ENCODE measurements at places on chromosomes 11 and 22. TPM values are rescaled to one million over a fixed set of nuclear protein-coding genes. Genes with fewer than 3 reads are reported as not detected.

The GLB1L3 gene
- polyA plus RNA-seq: 0.10 TPM

GRCh38 chr11:70485326-70486025 is 87.1 kb downstream of the CTTN start:
- no peaks in the 10 kb centered on the region for H3K27me3 ChIP-seq
- H3K4me1 ChIP-seq: no peaks in the 10 kb centered on the region
- no peak for DNase-seq
- H3K27ac ChIP-seq: no peak overlapping the region
- no peak overlapping the region for H3K4me3 ChIP-seq
- no peaks in the 10 kb centered on the region for H3K36me3 ChIP-seq

DNA sequence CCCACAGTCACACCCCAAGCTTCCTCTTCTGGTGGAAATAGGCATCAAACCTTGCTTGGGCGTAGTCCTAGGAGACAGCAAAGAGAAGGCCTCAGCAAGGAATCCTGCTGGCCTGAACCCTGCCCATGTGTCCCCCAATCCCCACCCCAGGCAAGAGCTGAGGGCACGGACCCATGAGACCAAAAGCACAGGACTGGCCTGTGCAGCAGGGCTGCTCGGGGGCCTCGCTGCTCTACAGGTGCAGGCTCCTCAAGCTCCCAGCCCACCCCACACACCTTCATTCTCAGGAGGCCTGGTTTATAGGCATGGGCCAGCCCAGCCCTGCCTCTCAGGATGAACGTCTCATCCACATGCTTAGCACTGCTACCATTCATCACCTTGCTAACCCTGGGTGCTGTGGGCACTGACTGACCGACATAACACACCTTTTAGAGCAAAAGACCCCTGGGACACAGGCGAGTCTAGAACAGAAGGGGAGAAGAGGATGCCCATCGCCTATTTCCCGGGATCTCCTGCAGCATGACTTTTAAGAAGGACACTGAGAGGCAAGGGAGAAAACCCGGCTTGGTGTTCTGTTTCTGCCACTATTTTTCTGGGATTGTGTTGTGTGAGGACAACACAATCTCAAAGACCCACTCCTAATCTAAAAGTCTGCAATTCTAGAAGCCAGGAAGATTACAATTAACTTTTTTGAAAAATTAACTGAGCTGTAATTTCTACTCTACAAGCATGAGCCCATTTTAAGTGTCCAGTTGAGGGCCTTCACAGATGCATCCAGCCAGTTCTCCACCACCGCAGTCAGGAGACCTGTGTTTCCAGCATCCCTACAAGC is 15.4 kb downstream of the TCIRG1 start:
- no peak for DNase-seq
- peaks cover 19% of the 10 kb centered on the region for H3K36me3 ChIP-seq
- no peaks in the 10 kb centered on the region for H3K27me3 ChIP-seq
- no peak overlapping the region for H3K4me3 ChIP-seq
- no peak overlapping the region for H3K27ac ChIP-seq

GRCh38 chr11:111449696-111450479 is 62.3 kb downstream of the BTG4 start:
- H3K27me3 ChIP-seq: no peaks in the 10 kb centered on the region
- no peaks in the 10 kb centered on the region for H3K36me3 ChIP-seq
- peak; percentile 3 for DNase-seq
- no peak overlapping the region for H3K27ac ChIP-seq
- no peak overlapping the region for H3K4me3 ChIP-seq

GRCh38 chr22:39994041-39994565 is 651 bp upstream of the FAM83F start:
- no peak overlapping the region for H3K4me3 ChIP-seq
- H3K4me1 ChIP-seq: no peaks in the 10 kb centered on the region
- no peaks in the 10 kb centered on the region for H3K27me3 ChIP-seq
- no peaks in the 10 kb centered on the region for H3K36me3 ChIP-seq

- no peak overlapping the region for H3K27ac ChIP-seq
- peaks cover 89% of the 10 kb centered on the region for H3K27me3 ChIP-seq
- H3K36me3 ChIP-seq: no peaks in the 10 kb centered on the region
- peak overlapping the region; percentile 58 for H3K4me3 ChIP-seq
- H3K4me1 ChIP-seq: peaks cover 8% of the 10 kb centered on the region
Measured at GRCh38 chr11:35418282-35419183, 825 bp downstream of the SLC1A2 start.

- no peaks in the 10 kb centered on the region for H3K4me1 ChIP-seq
- no peak for DNase-seq
- no peak overlapping the region for H3K4me3 ChIP-seq
- H3K36me3 ChIP-seq: peaks cover 9% of the 10 kb centered on the region
- H3K27ac ChIP-seq: no peak overlapping the region
Measured at GRCh38 chr11:93819966-93820695, 30.3 kb downstream of the VSTM5 start.

GRCh38 chr22:40056559-40056958 is 61.8 kb downstream of the FAM83F start:
- H3K27ac ChIP-seq: no peak overlapping the region
- no peaks in the 10 kb centered on the region for H3K36me3 ChIP-seq
- DNase-seq: no peak
- H3K4me1 ChIP-seq: no peaks in the 10 kb centered on the region
- no peaks in the 10 kb centered on the region for H3K27me3 ChIP-seq

GRCh38 chr22:27504360-27505253 is 296.9 kb downstream of the MN1 start:
- no peaks in the 10 kb centered on the region for H3K36me3 ChIP-seq
- no peaks in the 10 kb centered on the region for H3K4me1 ChIP-seq
- no peak overlapping the region for H3K27ac ChIP-seq
- no peaks in the 10 kb centered on the region for H3K27me3 ChIP-seq
- no peak for DNase-seq

DNA sequence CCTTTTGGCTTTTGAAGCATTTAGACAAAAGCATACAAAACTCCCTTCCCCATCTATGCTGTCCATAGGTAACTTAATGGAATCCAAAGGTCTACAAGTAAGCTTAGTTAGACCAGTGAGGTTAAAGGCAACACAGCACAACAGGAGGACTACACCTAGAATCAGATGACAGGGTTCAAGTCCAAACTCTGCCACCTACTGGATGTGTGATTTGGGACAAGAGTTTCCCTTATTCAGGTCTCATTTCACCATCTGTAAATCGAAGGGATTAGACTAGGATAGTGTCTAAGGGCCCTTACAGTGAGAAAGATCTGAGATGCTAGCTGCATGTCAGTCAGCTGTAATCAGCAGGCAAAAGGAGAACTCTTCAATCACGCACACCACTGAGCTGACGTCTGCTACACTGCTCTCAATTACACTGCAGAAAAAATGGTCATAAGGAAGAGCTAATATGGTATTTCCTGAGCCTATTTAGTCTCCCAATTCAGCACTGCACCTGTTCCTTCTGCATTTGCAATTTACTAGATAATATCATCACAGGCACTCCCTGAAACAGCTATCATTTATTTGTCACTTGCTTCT is 82.2 kb downstream of the SERGEF start:
- no peak for DNase-seq
- no peaks in the 10 kb centered on the region for H3K27me3 ChIP-seq
- no peak overlapping the region for H3K27ac ChIP-seq
- no peaks in the 10 kb centered on the region for H3K4me1 ChIP-seq
- H3K4me3 ChIP-seq: no peak overlapping the region
- H3K36me3 ChIP-seq: no peaks in the 10 kb centered on the region

The MPPED2 gene
- 0.05 TPM for polyA plus RNA-seq

The ZC3H12C gene
- polyA plus RNA-seq: 2.8 TPM

The TMA7B gene
- not detected for polyA plus RNA-seq

DNA sequence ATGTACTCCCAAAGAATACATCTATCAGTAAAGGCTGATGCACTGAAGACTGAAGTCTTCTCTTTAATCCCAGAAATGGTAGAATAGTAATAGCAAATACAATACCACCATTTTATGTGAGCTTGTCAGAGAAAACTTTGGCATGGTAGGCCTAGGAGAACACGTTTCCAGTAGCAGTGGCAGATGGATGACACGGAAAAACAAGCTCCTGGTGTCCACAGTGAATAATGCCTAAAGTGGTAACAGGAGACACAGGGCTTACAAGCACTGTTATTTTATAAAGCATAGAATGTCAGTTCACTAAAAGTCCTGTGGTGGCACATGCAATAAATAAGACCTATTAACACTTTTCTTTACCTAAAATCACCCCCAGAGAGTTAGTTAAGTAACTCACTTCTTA is 277.6 kb downstream of the TTC28 start:
- H3K4me3 ChIP-seq: no peak overlapping the region
- H3K4me1 ChIP-seq: peaks cover 12% of the 10 kb centered on the region
- H3K36me3 ChIP-seq: peaks cover 2% of the 10 kb centered on the region
- H3K27me3 ChIP-seq: no peaks in the 10 kb centered on the region
- DNase-seq: no peak

The CLP1 gene
- polyA plus RNA-seq: 18.1 TPM

The ARHGAP20 gene
- polyA plus RNA-seq: 0.78 TPM

DNA sequence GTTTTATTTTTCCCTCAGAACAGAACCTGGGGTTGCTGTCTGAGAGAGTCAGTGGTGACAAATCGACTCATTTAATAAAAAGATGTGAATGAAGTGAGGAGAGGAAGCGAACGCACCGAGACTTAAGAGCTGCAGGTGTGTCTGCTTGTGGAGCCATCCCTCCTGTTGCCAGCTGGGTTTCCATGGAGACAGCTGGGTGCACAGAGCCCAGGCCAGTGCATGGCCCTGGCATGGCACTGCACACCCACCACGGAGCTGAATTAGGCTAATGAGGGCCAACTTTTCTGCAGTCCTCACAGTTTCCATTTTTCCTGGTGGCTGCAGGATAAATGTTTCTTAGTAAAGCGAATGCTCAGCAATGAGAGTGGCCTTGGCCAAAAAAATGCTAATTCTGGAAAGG is 750.2 kb downstream of the OPCML start:
- no peaks in the 10 kb centered on the region for H3K27me3 ChIP-seq
- H3K4me3 ChIP-seq: no peak overlapping the region
- no peaks in the 10 kb centered on the region for H3K4me1 ChIP-seq

The ZBTB16 gene
- not detected for polyA plus RNA-seq

The OR8G5 gene
- not detected for polyA plus RNA-seq

The TEAD1 gene
- polyA plus RNA-seq: 37.8 TPM

DNA sequence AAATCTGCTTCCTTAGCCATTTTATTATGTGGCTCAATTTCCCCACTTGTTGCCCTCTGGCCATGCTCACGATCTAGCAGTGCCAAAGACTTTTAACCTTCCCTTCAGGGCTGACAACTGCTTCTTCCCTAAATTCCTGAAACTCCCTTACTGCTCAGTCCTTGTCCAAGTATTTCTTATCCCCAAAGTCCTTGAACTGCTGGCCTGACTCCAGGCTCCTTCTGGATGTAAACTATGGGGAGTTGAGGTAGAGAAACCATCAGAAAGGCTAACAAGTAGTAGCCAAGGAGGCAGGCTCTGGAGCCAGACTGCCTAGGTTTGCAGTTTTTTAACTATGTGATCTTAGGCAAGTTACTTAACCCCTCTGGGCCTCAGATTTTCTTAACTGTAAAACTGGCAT is 258.7 kb upstream of the CCDC90B start:
- no peak overlapping the region for H3K4me3 ChIP-seq
- no peak for DNase-seq
- no peaks in the 10 kb centered on the region for H3K27me3 ChIP-seq
- H3K27ac ChIP-seq: no peak overlapping the region

DNA sequence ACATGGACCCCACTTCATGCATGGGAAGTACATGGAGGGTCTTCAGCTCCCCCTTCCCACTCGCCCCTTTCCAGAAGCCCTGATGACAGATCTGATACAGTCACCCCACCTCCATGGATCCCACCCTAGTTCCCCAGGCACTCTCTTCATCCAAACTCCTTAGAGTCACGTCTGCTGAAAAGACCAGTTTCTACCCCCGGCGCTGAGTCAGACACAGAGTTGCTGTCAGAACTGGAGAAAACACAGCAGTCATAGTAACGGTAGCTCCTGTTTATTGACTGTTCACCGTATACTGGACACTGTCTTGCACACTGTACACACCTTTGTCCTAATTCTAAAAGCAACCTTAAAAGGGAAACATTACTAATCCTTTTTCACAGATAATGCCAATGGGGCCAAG is 29.1 kb downstream of the DRD2 start:
- no peaks in the 10 kb centered on the region for H3K36me3 ChIP-seq
- H3K4me1 ChIP-seq: peaks cover 50% of the 10 kb centered on the region
- no peak for DNase-seq
- H3K27me3 ChIP-seq: no peaks in the 10 kb centered on the region
- H3K27ac ChIP-seq: no peak overlapping the region

The SELENOO gene
- 26.7 TPM for polyA plus RNA-seq

All from SK-N-SH (cell line).